ENCODE measurements at places on chromosomes 16 and 17. TPM values are rescaled to one million over a fixed set of nuclear protein-coding genes. Genes with fewer than 3 reads are reported as not detected.
A peak's percentile ranks its signal among the peaks of the same experiment; 100 is the strongest.

MT1F gene
- 312 TPM for polyA plus RNA-seq

KRTAP9-8 gene
- not detected for polyA plus RNA-seq

CES1 gene
- polyA plus RNA-seq, result 5.9 TPM

APRT gene
- 204 TPM for polyA plus RNA-seq

PDILT gene
- not detected for polyA plus RNA-seq

KCNG4 gene
- not detected for polyA plus RNA-seq

WSB1 gene
- 59.8 TPM for polyA plus RNA-seq

KRTAP2-2 gene
- polyA plus RNA-seq, result not detected

AARS1 gene
- 58.2 TPM for polyA plus RNA-seq

CCL1 gene
- polyA plus RNA-seq, result not detected

PDE6G gene
- polyA plus RNA-seq, result 5.4 TPM

SLC52A1 gene
- polyA plus RNA-seq, result 0.90 TPM

HOXB3 gene
- 12.1 TPM for polyA plus RNA-seq

HEATR3 gene
- 8.9 TPM for polyA plus RNA-seq

SBK1 gene
- 1.4 TPM for polyA plus RNA-seq

- no peak overlapping the region for H3K27ac ChIP-seq
- no peaks in the 10 kb centered on the region for H3K4me1 ChIP-seq
- no peaks in the 10 kb centered on the region for H3K36me3 ChIP-seq
These were observed 84.6 kb downstream of the MRTFB start for GRCh38 chr16:14155572-14156190.

DNA sequence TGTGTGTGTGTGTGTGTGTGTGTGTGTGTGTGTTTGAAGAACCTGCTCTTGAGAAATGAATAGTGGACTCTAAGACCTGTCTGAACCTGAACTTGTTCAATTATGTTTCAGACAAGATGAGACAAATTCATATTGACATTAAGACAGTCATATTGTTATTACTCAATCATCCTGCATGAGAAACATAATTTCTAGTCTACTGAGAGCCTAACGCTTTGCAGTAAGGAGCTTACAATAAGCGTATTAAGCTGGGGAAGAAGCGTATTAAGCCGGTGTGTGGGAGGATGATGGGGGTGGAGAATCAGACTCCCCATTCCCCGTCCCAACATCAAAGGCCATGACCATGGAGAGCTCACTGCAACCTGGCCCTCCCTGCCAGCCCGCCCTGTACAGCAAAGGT, 22.4 kb upstream of the MNT start:
- no peak overlapping the region for H3K4me3 ChIP-seq
- peaks cover 8% of the 10 kb centered on the region for H3K36me3 ChIP-seq
- H3K27ac ChIP-seq, result no peak overlapping the region

DNA sequence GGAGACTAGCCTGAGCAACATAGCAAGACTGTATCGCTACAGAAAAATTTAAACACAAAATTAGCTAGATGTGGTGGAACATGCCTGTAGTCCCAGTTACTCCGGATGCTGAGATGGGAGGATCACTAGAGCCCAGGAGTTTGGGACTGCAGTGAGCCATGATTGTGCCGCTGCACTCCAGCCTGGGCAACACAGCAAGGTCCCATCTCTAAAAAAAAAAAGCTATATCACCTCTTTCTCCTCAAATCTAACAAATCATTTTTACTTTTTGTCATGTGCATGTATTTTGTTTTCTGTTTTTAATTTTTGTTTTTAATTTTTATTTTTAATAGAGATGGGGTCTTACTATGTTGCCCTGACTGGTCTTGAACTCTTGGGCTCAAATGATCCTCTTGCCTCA, 5.9 kb downstream of the DUS2 start:
- H3K4me3 ChIP-seq, result no peak overlapping the region
- DNase-seq, result no peak
- no peaks in the 10 kb centered on the region for H3K27me3 ChIP-seq

GRCh38 chr17:77235370-77235941, 94.7 kb downstream of the SEC14L1 start:
- H3K4me1 ChIP-seq, result no peaks in the 10 kb centered on the region
- peak; percentile 80 for DNase-seq
- peak overlapping the region; percentile 17 for H3K4me3 ChIP-seq
- H3K27ac ChIP-seq, result no peak overlapping the region

DNA sequence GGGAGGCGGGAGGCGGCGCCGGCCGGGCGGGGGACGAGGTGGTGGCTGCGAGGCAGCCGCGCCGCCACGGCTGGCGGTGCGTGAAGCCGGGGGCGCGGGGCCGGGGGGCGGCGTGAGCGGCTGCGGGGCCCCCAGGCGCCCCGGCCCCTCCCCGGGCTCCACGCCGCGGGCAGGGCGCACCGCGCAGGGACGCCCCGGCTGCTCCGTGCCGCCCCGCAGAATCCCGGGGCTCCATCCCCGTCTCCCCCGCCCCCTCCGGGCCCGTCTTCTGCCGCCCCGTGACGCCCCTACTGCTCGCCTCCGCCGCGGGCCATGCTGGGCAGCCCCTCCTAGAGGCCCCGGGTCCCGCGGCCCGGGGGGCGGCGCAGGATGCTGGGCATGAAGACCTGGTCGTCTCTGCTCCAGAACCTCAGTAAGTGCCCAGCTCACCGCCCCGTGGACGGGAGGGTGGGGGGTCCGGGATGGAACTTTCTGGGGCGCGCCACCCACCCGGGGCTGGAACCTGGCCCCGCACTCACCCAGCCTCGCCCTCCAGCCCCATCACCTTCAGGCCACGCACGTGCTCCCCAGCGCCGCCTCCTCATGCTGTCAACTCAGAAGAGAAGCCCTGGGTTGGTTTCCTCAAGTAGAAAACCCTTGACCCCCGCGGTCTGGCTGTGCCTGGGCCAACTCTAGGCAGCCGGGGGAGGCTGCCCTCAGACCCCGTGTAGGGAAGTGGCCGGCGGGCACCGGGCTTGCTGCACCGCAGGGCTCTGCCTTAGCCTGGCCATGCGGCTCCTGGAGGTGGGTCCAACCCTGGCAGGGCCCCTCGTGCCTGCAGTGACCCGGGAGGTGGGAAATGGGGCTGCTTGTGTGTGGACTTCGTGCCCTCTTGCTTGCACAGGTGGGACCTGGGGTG, 150.2 kb upstream of the GSE1 start:
- H3K4me1 ChIP-seq, result peaks cover 24% of the 10 kb centered on the region
- H3K4me3 ChIP-seq, result no peak overlapping the region
- no peaks in the 10 kb centered on the region for H3K36me3 ChIP-seq
- no peak for DNase-seq
- H3K27ac ChIP-seq, result no peak overlapping the region

- no peaks in the 10 kb centered on the region for H3K4me1 ChIP-seq
- peak; percentile 85 for DNase-seq
- no peak overlapping the region for H3K4me3 ChIP-seq
- H3K27me3 ChIP-seq, result no peaks in the 10 kb centered on the region
- no peak overlapping the region for H3K27ac ChIP-seq
These were observed 12.7 kb downstream of the NATD1 start for GRCh38 chr17:21240369-21241055.

- no peak for DNase-seq
- H3K4me1 ChIP-seq, result peaks cover 8% of the 10 kb centered on the region
- H3K4me3 ChIP-seq, result no peak overlapping the region
- no peaks in the 10 kb centered on the region for H3K27me3 ChIP-seq
- no peaks in the 10 kb centered on the region for H3K36me3 ChIP-seq
These were observed 45.5 kb downstream of the PEMT start for GRCh38 chr17:17545984-17546383.

GRCh38 chr16:81350306-81350615, 35.5 kb downstream of the GAN start:
- DNase-seq, result no peak
- no peak overlapping the region for H3K27ac ChIP-seq
- no peak overlapping the region for H3K4me3 ChIP-seq
- no peaks in the 10 kb centered on the region for H3K4me1 ChIP-seq

DNA sequence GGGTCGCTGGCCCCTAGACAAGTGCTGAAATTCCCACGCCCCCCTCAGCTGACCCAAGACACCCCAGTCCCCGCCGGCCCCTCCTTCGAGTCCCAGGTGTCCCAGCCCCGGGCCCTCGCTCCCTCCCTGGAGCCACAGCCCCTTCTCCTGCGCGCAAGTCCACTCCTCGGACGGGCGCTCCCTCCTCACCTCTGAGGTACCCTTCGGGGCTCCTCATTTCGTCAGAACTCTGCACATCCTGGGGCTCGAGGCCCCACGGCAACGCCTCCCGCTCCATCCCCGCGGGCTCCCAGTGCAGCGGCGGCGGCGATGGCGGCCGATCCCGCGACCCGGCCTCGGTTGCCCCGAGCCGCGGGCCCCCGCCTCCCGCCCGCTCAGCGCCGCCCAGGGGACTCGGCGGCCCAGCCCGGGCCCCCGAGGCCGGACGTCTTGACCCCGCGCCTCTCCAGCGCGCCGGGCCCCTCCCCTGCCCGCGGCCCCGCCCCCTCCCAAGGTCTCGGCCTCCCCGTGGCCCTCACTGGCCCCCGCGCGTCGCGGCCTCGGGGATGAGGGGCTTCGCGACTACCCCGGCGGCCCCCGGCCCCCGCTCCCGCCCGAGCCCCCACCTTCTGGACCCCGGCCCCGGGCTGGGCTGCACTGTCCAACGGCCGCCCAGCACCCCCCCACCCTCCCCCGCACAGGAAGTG, at the start of gene ZNF768:
Gene ZNF768 (minus strand): TSS at position 430 of the 686 bp plus-strand sequence. CDS start 153 bp downstream, at position 277.
- no peaks in the 10 kb centered on the region for H3K27me3 ChIP-seq
- peak within 1 kb of the TSS; percentile 63 for H3K4me3 ChIP-seq
- DNase-seq, result peak; percentile 48
- H3K27ac ChIP-seq, result peak within 1 kb of the TSS; percentile 100
- peaks cover 18% of the 10 kb centered on the region for H3K4me1 ChIP-seq
- H3K36me3 ChIP-seq, result peaks cover 2% of the 10 kb centered on the region

GRCh38 chr17:43140396-43141332, 15.5 kb upstream of the BRCA1 start:
- H3K4me1 ChIP-seq, result no peaks in the 10 kb centered on the region
- no peak for DNase-seq
- H3K36me3 ChIP-seq, result no peaks in the 10 kb centered on the region
- H3K27ac ChIP-seq, result no peak overlapping the region
- H3K4me3 ChIP-seq, result no peak overlapping the region

DNA sequence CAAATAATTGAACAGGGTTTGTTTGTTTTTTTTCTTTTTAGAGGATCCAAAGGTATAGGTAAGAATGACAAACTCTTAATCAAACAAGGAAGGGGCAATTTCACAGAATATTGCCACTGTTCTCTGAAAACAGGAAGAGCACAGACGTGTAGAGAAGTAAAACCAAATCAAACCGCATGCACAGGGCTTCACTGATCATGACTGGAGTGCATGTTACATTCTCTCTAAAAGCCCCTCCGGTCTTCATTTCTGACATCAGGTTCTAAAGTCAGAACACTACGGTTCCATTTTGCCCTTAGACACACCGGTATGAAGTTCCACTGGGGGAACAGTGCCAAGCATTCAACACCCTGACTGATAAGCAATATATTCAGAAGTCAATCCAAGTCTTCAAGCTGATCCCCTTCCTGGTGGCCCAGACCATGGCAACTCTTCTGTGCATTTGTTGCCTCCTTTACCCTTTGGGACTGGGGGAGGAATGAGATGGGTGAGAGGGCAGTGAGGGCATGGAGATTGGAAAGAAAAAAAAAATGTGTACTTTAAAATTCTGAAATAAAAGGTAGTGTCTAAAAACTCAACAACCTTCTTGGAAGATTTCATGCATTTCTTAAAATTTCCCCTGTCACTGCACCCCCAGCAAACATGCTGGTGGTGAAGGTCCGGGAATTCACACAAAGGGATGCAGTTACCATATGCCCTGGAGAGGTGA, 1.4 kb downstream of the MMD start:
- no peaks in the 10 kb centered on the region for H3K4me1 ChIP-seq
- DNase-seq, result no peak
- H3K27ac ChIP-seq, result no peak overlapping the region
- no peaks in the 10 kb centered on the region for H3K27me3 ChIP-seq
- no peaks in the 10 kb centered on the region for H3K36me3 ChIP-seq

DNA sequence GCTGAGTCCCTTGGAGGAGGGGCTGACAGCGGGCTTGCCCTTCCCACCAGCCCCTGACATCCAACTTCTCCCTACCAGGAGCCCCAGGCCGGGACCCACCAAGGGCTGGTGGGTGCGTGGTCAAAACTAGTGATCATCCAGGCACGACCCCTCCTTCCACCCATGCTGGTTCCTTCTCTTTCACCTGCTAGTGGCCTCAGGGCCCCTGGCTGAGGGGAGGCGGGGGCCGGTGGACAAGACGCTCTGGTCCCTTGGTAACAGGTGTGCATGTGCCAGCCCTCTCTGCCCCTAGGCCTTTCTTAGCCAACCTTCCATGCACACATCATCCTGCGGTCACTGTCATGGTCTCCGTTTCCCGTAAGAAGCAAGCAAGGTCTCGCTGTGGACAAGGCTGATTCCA, 8.4 kb downstream of the ZNF213 start:
- no peaks in the 10 kb centered on the region for H3K27me3 ChIP-seq
- H3K36me3 ChIP-seq, result no peaks in the 10 kb centered on the region
- peaks cover 3% of the 10 kb centered on the region for H3K4me1 ChIP-seq
- no peak overlapping the region for H3K4me3 ChIP-seq

- DNase-seq, result no peak
- H3K4me3 ChIP-seq, result peak overlapping the region; percentile 44
- H3K27ac ChIP-seq, result no peak overlapping the region
- no peaks in the 10 kb centered on the region for H3K4me1 ChIP-seq
These were observed 553 bp upstream of the CDC6 start for GRCh38 chr17:40287159-40287493.

- H3K4me3 ChIP-seq, result no peak overlapping the region
- H3K27ac ChIP-seq, result no peak overlapping the region
- H3K4me1 ChIP-seq, result no peaks in the 10 kb centered on the region
- DNase-seq, result peak; percentile 68
These were observed 145.7 kb upstream of the IRX3 start for GRCh38 chr16:54431997-54432896.

DNA sequence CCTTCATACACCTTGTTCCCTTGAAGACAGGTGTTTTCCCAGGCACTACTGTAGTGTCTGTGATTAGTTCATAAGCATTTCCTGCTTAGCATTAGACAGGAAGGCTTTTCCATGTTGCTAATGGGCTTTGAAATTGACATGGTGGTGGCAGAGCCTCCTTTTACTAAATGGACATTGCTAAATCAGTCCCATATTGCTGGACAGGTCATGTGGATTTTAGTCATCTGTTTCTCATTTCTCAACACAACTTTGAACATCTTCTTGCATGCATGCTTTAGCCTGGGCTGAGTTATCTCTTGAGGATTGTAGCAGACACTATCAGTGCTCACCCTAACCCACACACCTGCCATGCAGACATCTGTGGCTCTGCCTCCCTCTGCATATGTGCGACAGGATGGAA, 13.7 kb upstream of the BCO1 start:
- no peak for DNase-seq
- H3K27ac ChIP-seq, result no peak overlapping the region
- no peaks in the 10 kb centered on the region for H3K36me3 ChIP-seq
- no peaks in the 10 kb centered on the region for H3K4me1 ChIP-seq
- no peaks in the 10 kb centered on the region for H3K27me3 ChIP-seq

Data from kidney (tissue), 22 donors.